ENCODE measurements at places on chromosomes 7 and 10. TPM values are rescaled to one million over a fixed set of nuclear protein-coding genes. Genes with fewer than 3 reads are reported as not detected.

- peak overlapping the region; percentile 78 for H3K27ac ChIP-seq
- peaks cover 14% of the 10 kb centered on the region for H3K4me1 ChIP-seq
- H3K36me3 ChIP-seq: no peaks in the 10 kb centered on the region
- no peak for DNase-seq
- H3K4me3 ChIP-seq: peak overlapping the region; percentile 25
These were observed 16.1 kb downstream of the GNAI1 start for GRCh38 chr7:80150611-80151273.

GRCh38 chr7:44636041-44636584 is 29.7 kb downstream of the OGDH start:
- H3K36me3 ChIP-seq: peaks cover 41% of the 10 kb centered on the region
- DNase-seq: no peak
- no peak overlapping the region for H3K4me3 ChIP-seq
- peak overlapping the region; percentile 58 for H3K27ac ChIP-seq
- H3K4me1 ChIP-seq: peaks cover 80% of the 10 kb centered on the region
- no peaks in the 10 kb centered on the region for H3K27me3 ChIP-seq

VENTX gene
- not detected for total RNA-seq

DNA sequence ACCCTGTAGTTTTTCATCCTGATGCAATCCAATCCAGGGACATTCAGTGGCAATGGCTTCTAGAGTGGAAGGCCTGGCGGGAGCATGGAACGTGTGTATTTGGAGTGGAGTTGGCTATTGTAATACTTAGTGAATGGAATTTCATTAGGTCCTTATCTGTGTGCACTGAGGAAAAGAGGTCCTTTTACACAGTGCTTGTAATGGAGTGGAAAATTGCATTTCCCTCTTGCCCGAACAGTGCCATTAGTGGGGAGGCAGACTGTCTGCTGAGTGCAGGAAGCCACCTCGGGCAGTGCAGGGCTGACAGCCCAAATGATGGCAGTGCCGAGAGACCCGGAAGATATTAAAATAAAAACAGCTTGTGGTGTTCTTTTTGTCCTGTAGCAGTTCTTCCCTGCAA is 786.6 kb downstream of the LRMDA start:
- no peak overlapping the region for H3K4me3 ChIP-seq
- no peaks in the 10 kb centered on the region for H3K4me1 ChIP-seq
- DNase-seq: no peak
- H3K27ac ChIP-seq: no peak overlapping the region
- no peaks in the 10 kb centered on the region for H3K27me3 ChIP-seq
- no peaks in the 10 kb centered on the region for H3K36me3 ChIP-seq

LRRC18 gene
- total RNA-seq: not detected

PAPOLB gene
- not detected for total RNA-seq
